ENCODE measurements at places on chromosomes 7 and 10.

DNA sequence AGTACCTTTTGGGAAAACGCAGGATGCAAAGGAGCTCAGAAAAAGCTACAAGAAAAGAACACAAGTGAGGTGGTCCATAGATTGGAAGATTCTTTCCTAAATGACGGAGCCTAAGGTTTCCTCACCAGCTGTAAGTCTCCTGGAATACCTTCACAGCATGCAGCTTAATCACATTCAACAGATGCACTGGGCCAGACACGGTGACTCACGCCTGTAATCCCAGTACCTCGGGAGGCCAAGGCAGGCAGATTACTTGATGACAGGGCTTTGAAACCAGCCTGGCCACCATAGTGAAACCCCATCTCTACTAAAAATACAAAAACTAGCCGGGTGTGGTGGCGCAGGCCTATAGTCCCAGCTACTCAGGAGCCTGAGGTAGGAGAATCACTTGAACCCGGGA is 228.7 kb downstream of the FRMD4A start:
- DNase-seq = no peak

DNA sequence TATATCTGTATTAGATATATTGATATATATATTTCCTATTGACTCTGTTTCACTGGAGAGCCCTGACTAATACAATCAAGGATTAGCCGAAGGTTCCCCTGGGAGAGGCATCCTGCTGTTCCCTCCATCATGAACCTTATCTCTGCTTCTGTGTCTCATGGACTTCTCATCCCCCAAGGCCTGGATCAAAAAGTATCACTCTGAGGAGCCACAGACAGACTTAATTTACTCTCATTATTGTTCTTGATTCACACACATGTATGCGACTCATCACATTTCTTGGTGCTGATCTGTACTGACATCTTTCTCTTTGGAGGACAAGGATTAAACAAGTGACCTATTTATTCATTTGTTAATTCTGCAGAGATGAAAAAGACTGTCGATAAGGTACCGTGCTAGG is 550.2 kb downstream of the KCNMA1 start:
- DNase-seq = peak; percentile 39

DNA sequence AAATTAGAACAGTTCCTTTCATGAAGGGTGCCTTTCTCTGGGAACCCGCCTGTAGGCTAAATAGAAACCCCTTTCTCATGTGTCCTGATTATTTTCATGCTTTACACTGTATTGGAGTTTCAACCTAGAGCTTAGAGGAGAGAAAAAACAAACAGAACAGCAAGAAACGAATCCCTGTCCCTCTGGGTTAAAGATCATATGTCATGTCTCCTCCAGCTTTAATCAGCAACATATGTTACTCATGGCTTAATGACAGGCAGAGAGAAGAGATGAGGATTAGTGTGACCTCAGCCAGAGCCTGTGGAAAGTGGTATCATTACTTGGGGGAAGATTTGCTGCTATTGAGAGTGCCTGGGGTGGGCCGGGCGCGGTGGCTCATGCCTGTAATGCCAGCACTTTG is 32.1 kb downstream of the CRCP start:
- DNase-seq = peak; percentile 60

- no peak for DNase-seq
These were observed 17.9 kb downstream of the ENKUR start for GRCh38 chr10:24998044-24998443.
